Hematopoietic multipotent progenitor cell treated with erythropoietin and hydrocortisone succinate and interleukin-3 and kit ligand, for 15 days (in vitro differentiated cells): ENCODE measurements at places on chromosomes 13 and 19.

GRCh38 chr19:31516756-31517155, 167.5 kb upstream of the TSHZ3 start:
- no peak for DNase-seq

GRCh38 chr19:55902080-55902751, 29.9 kb downstream of the NLRP13 start:
- DNase-seq: no peak

GRCh38 chr19:3524078-3524842, 14.7 kb upstream of the TEKTIP1 start:
- DNase-seq: no peak

DNA sequence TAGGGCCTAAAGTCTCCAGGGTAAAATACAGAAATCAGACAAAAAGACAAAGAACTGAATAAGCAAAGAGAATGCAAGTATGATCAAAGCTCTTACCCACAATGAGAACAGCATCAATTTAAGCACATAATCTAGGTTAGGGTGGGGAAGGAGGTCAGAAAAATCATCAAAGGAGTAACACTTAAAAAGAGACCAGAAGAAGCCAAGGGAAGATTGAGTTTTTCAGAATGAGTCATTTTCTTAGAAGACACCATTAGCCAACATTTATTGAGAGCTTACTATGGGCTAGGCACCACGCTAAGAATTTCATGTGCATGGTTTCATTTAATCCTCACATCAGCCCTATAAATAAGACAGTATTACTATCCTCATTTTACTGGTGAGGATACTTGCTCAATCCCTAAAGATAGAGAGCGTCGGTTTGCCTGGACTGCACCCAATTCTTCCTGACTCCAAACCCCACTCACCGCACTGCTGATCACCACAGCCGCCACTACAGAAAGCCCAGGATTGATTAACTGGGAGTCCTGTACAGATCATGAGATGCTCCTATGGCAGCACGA, 1.7 kb upstream of the SHISA2 start:
- DNase-seq: no peak

DNA sequence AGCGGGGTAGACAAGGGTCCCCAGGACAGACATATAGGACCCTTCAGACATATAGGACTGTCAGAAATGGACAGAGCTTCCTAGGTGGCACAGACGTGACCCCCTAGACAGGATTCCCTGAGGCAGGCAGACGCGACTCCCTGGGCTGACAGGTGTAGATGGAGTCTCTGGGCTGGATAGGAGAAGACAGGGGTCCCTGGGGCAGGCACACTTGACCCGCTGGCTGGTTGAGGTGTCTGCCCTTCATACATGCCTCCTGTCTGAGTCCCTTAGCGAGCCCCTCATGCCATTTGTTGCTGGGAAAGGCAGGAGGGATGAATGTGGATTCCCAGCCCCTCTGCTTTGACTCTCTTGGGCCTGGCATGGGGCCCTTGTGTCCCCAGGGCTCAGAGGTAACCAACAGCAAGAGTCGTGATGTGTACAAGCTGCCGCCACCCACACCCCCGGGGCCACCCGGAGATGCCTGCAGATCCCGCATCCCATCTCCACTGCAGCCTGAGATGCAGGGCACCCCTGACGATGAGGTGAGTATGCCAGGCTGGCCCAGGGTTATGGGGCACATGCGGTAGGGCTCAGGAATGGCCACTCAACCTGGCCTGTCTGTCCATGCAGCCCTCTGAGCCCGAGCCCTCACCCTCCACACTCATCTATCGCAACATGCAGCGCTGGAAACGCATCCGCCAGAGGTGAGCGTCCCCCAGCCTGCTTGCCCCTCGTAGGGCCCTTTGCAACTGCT, 3.0 kb downstream of the HSPB6 start:
- no peak for DNase-seq

GRCh38 chr13:111532111-111532510, 211.7 kb downstream of the TEX29 start:
- DNase-seq: no peak

DNA sequence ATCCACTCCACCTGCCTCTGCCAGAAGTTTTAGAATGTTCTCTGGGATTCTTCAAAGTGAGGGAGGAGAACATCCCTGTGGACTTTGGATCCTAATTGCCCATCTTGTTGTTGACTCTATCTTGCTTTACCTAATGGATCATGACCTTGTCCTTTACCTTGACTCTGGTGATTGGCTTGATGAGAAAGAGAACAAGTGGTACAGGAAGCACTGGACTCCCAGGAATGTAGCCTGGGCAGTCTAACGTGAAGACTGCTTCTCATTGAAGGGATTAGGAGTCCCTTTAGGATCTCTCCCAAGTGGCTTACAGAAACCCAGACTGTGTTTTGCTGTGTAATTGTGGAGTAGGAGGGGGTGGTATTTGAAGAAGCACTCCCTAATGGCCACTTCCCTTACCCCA, 63.9 kb downstream of the SLC10A2 start:
- no peak for DNase-seq

GRCh38 chr13:78587395-78587794, 16.0 kb downstream of the POU4F1 start:
- no peak for DNase-seq

DNA sequence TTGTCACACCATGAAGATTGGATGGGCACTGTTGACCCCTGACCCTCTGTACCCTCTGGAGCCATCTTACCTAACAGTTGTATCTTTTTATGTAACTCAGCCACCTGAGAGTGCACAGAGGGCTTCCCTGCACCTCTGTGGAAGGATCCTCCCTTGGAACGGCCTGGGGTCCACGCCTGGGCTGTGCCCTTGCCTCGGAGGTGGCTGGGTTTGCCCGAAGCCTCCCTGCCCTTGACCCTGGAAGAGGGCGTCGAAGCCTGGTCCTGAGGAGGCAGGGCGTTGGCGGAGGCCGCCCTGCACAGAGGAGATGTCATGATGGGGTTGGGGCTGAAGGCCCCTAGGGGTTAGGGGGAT, 241 bp downstream of the ODAD3 start:
- no peak for DNase-seq

DNA sequence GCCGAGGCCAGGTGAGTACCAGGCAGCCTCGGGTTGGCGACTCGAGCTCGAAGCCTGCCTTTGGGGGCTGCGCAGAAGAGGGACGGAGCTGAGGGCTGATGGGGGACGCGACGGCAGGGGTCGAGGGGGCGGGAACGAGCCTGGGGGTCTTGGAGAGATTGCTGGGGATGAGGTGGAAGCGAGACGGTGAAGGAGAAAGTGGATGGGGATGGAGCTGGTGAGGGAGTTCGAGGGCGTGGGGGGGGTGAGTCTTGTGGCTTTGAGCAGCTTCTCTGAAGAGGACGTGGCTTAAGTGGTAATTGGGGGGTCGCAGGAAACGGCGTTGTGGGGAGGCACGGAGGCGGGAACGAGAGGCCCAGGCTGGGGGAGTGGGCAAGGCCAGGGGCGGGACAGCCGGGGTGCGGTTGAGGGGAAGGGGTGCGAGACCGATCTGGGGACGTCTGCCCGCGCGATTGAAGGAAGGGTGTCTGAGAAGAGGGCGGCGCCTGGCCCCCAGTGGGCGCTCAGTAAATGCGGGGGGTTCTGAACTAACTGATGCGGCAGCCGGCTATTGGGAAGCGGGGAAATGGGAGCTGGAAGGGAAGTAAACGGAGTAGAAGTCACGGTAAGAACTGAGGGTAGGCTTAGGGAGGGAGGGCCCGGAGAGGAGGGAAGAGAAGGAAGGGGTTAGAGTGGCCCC, 426 bp downstream of the MYO9B start:
- peak; percentile 16 for DNase-seq

DNA sequence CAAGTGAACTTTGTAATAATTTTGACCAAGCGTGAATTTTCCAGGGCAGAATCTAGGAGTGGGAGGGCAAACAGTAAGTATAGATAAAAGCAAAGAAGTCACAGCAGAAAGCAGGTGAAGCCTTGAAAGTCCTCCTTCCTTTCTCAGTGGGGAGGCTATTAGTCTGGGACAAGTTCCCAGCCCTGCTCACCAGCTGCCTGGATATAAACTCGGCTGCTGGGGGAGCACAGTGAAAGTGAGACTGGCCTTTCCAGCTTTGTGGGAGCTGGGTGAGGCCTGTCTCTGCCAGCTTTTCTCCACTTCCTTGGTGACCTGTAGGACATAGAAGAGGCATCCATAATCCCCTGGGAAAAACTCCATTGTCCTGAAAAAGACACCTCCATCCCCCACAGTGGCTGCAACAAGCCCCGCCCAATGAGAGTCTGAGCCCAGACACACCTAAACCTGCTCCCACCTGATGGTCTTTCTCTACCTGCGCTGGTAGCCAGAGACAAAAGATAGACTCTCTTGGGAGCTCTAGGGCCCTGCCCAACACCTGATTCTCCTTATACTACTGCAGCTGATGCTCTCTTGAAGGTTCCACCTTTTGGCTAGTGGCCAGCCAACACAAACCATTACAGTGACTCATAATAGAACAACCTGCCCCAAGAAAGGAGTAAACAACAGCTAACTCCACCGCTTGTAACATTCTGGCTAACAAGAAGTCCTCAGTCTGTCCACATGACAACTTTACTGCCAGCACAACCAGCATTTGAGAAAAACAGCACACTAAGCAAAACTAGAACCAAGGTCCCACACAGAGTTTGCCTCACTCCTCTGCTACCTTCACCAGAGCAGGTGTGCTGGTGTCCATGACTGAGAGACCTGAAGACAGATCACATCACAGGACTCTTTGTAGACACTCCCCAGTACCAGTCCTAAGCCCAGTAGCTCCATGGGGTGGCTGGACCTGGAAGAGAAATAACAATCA, 252.2 kb upstream of the SLITRK6 start:
- no peak for DNase-seq

DNA sequence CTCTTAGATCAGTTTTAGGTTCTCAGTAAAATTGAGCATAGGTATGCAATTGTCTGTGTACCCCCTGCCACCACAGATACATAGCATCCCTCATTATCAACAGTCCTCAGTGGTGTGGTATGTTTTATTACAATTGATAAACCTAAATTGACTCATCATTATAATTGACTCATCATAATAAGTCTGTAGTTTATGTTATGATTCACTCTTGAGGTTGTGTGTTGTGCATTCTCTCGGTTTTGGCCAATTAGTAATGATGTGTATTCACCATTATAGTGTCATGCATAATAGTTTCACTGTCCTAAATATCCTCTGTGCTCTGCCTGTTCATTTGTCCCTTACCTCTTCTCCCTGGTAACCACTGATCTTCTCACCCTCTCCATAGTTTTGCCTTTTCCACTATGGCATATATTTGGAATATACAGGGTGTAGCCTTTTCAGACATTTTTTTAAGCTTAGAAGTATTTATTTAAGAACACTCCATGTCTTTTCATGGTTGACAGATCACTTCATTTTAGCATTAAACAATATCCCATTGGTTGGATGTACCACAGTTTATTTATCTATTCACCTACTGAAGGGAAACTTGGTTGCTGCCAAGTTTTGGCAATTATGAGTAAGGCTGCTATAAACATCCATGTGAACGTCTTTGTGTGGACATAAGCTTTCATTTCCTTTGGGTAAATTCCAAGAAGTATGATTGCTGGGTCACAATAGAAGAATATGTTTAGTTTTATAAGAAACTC, 1620.6 kb upstream of the MIR17HG start:
- DNase-seq: no peak

GRCh38 chr13:110210604-110210985, 96.4 kb downstream of the COL4A1 start:
- no peak for DNase-seq

- peak; percentile 46 for DNase-seq
These were observed 622 bp downstream of the DNM2 start for GRCh38 chr19:10718205-10719196.

DNA sequence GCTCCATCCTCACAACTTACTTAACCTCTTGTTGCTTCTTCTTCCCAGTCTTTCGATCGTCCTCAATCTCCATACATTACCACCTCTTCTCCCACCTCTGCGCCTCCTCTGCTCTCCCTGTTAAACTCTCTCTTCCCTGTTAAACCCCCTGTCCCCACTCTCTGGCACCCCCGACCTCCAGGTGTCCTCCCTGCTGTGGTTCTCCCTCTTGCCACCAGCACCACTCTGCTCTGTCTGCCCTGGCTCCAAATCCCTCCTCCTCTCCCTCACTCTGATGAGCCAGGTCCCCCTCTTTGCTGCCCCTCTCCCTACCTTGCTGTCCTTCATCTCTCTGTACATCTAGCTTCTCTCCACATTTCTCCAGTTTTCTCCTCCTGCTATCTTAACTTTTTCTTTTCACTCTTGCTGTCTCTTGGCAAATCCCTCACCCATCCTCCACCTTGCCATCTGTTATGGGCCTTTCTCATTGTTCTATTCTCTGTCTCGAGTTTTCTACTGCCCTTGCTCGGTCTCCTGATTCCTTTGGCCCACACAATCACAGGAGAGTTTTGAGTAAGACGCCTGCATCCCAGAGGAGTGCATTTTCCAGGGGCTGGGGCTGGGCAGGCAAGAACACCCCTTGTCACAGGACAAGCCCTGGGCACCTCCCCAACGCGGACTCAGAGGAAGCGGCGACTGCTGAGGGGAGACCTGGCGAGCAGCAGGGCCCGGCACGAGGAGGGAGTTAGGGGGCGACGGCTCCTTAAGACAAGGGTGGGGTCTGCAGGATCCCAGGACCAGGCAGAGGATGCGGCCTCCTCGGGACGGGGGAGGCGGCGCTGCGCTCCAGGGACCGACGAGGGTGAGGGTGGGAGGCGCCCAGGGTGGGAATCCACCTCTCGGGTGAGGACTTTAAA, 21.4 kb upstream of the ERVV-1 start:
- no peak for DNase-seq

DNA sequence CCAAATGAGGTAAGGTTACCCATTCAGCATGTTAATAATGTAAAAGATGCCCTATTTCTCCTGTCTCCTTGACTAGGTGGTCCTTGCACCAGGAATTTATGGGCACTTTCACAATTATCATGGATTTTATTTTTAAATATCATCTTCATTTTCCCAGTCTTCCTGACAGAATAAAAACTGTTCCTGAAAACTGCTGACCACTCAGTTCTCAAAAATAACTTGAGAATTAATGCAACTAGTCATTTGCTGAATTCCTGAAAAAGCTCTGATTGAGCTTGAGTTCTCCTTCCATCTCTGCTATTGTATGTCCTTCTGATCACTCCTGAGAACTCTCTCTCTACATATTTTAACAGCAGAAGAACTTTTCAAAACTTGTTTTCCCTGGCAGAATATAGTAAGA, 55.0 kb downstream of the DCLK1 start:
- DNase-seq: no peak

DNA sequence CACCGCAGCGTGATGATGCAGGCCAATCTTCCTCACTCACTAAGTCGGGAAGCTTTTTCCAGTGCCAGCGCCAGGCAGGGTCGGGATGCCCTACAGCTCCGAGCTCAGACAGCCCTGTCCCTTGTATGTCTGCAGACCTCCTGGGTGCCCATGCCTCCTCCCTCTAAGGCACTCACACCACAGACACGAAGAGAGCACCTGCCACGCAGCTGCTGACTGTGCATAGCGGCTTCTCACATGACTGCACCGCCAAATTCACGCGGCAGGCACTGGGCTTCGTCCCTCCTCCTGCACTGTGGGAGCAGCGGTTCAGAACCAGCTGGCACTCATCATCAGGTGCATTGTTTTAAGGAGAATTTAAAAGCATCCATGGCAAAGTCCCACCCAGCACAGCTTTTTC, 88.1 kb downstream of the SLC7A1 start:
- no peak for DNase-seq

GRCh38 chr13:105436943-105437342, 1098.5 kb downstream of the EFNB2 start:
- peak; percentile 13 for DNase-seq

- DNase-seq: no peak
These were observed 33.8 kb downstream of the DHRS12 start for GRCh38 chr13:51770160-51770559.
